ENCODE measurements at places on chromosomes 5 and 9.

DNA sequence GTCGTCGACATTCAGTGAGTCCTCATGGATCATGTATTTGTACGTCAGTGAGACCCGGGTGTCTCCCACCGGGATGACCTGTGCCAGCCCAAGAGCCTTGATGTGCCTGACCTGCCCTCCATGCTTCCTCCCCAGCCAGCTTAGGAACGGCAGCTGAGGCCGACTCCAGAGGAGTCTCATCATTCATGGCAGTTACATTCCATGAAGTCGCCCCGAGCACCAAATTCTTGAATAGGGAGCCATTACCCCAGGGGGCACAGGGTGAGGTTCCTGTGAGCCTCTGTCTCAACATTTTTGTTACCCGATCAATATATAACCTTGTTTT, 67.8 kb downstream of the ZNF354C start:
- no peak for DNase-seq

DNA sequence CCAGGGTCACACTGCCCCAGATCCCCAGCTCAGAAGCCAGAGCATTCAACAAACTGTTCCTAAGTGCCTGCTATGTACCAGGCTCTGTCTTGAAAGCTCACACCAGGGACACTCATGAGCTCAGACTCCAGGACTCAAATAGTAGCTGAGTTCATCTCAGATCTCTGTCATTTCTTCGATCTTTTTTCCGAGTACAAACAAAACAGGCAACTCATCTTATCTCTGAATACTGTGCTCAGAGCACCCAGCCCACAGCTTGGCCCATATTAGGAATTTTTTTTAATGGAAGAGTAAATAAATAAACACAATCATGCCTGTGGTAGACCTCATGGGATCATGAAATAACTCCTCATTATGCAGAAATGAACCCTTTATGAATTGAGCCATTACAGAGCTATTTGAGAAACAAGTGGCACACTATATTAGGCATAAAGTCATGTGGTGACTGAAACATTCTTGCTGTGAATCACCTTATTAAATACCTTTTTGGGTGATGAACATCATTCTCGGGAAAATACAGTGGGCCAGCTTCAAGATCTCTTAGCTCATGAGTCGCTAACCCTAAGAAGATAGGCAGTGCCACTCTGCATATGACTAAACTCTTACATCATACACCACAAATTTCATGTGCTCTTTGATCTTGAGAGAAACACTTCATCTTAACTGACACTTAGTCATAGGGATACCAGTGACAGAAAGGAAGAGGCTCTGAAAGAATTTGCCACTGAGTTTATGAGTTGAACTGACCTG, 9.9 kb downstream of the SH3RF2 start:
- DNase-seq, result no peak

GRCh38 chr9:6781476-6781875, 23.7 kb downstream of the KDM4C start:
- no peak for DNase-seq

DNA sequence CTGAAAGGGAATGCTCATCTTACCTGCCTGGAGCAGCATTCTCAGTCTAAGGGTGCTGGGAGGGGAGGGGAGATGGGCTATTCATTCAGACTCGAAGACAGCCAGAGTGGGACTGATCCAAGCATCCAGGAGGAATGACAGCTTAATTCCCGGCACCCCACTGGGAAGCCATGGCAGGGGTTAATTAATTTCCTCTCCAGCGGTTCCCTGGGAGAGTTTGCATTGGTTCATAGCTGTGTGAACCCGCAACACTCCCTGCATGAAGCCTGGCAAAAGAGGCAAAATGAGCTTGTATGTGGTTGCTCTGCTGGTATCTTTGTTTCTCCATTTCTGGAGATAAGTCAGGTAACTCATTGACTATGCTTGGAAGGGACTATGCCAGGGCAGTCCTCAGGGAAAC, 401.0 kb upstream of the SLC24A2 start:
- DNase-seq, result no peak

DNA sequence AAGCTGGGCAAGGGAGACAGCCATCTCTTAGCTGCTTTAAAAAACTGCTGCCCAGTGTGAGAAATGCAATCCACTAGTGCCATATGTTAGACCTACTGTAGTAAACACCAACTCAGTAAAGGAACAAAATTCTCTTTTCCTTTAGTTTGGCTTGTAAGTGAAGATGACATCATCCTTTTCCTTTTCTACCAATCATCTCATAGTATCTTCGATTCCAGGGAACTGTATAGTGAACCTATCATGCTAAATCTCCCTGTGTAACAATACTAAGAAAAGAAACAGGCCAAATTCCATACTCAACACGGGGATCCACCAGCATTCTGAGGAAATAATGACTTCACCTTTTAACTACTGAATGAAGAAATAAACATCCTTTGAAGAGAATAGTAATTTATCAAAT, 100.1 kb downstream of the RAPGEF6 start:
- DNase-seq, result no peak

DNA sequence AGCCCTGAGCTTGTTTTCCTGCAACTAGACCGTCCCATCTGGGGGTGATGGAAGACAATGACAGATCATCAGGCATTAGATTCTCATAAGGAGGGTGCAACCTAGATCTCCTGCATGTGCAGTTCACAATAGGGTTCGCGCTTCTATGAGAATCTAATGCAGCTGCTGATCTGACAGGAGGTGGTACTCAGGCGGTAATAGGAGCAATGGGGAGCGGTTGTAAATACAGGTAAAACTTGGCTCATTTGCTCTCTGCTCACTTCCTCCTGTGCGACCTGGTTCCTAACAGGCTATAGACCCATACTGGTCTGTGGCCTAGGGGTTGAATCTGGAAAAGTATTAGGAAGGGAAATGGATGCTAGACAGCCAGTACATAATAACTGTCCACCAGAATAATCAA, 39.7 kb downstream of the PTTG1 start:
- DNase-seq, result no peak

DNA sequence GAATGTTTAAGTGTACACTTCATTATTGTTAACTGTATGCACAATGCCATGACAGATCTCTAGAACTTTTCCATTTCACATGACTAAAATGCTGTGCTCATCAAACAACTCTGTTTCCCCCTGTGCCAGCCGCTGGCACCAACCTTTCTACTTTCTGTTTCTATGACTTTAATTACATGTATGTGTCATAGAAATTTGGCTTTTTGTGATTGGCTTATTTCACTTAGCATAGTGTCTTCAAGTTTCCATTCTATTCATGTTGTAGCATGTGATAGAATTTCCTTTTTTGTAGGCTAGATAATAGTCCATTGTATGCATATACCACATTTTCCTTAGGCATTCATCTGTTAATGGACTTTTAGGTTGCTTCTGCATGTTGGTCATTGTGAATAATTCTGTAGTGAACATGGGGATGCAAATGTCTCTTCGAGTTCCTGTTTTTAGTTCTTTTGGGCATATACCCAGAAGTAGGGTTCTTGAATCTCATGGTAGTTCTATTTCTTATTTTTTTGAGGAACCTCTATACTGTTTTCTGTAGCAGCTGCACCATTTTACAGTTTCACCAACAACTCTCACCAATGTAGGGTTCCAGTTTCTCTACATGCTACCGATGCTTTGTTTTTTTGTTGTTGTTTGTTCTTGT, 184.4 kb upstream of the DMRT1 start:
- DNase-seq, result no peak

DNA sequence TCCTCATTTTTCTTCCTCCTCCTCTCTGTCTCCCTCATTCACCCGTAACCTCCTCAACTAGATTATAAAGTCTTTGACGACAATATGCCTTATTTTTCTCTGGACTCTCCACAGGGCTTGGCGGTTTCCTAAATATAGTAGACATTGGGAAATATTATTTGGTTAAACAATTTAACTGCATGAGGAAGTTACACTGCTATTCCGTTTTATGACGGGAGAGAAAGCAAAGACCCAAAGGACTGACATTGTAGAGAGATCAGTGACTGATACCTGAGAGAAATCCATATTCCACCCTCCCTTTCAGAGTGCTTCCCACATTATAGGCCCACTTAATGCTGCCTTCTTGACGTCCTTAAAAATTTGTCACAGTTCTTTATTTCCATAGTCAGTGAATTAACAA, 51.2 kb downstream of the GDA start:
- DNase-seq, result no peak

DNA sequence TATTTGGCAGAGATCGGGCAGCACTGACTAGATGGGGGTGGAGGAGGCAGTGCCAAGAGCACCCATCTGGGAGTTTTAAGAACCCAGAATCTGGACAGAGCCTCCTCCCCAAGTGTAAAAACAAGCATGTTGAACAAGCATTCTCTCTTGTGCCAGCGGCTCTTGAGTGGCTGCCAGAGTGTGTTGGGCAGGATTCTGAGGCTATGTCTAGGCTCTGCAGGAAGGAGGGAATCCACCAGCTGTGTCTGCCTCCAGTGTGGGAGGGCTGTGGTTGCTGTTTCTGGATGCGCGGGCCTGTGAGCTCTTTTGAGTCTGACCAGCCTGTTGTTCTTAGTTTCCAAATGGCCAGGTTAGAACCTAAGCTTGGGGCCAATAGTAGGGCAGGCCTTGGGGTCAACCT, 39.8 kb downstream of the HMCN2 start:
- DNase-seq, result no peak

- DNase-seq, result no peak
Measured at GRCh38 chr9:95731876-95732275, 143.6 kb upstream of the ERCC6L2 start.

DNA sequence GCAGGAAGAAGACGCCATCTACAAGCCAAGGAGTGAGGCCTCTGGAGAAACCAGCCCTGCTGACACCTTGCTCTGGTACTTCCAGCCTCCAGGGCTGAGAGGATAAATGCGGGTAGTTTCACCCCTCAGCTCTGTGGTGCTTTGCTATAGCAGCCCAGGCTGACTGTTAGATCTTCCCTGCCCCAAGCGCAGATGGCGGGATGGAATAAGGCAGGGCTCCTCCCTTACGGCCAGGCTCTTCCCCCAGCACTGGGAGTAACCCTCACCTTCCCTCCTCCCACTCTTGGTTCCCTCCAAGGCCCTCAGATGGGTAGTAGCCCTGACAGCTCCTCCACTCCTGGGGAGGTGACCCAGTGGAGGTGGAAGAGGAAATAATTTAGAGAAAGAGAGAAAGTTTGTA, 285.1 kb downstream of the GADD45G start:
- DNase-seq, result no peak

DNA sequence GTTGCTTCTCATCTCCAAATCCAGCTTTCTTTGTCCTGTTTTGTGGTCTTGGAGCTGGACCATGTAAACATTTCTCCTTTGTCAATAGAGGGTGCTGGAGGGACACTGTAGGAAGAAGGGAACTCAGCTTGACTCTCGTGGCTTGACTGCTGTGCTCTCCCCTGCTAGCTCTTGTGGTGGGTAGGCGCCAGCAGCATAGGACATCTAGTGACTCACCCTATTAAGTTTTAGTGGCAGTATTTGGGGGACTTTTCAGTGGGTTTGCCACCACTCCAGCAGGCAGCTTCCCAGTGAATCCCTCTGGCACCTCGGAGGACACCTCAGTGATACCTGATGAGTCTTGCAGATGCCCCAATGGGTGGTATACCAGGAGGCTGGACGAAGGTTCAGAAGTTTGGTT, 97.8 kb downstream of the TSSK1B start:
- DNase-seq, result no peak

DNA sequence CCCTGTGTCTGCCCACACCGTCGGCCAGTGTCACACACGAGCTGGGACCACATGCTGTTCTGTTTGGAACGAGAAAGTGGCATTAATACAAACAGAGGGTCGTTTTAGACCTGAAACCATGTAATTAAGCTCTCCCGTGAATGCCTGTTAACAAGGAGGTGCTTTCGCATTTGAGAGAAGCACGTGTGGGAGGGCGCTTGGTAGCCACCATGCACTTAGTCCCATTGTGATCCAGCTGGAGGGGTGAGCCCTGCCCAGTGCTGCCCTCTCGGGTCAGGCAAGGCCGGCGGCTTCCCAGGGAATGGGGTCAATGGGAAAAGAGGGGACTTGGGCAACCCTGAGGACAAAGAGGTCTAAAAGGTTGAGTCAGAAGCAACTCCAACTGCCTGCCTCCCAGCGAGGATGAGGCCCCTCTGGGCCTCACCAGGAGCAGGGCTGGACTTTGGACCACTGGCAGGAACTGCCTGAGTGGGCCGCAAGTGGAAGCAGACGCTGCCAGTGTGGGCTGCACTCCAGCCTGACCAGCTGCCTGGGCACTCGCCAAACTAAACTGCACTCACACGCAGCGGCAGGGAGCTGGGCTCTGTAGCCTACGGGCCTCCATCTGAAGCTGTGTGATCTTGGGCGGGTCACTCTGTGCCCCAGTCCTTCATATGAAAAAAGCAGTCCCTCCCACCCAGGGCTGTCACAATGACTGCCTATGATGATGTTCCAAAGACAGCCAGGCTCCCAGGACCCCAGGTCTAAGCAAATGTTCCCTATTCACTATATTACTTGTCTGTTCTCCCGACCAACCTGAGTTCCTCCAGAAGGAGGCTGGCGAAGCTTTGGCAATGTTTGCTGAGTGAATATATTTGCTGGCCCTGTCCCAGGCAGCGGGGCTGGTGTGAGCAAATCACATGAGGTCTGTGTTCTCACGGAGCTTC, 195.7 kb downstream of the CDK5RAP2 start:
- DNase-seq, result no peak

GRCh38 chr9:89440548-89440947, 57.4 kb downstream of the SEMA4D start:
- no peak for DNase-seq

- DNase-seq, result no peak
Measured at GRCh38 chr9:127644146-127644827, 32.2 kb downstream of the STXBP1 start.

GRCh38 chr9:98345011-98345410, 89.6 kb upstream of the TBC1D2 start:
- no peak for DNase-seq

DNA sequence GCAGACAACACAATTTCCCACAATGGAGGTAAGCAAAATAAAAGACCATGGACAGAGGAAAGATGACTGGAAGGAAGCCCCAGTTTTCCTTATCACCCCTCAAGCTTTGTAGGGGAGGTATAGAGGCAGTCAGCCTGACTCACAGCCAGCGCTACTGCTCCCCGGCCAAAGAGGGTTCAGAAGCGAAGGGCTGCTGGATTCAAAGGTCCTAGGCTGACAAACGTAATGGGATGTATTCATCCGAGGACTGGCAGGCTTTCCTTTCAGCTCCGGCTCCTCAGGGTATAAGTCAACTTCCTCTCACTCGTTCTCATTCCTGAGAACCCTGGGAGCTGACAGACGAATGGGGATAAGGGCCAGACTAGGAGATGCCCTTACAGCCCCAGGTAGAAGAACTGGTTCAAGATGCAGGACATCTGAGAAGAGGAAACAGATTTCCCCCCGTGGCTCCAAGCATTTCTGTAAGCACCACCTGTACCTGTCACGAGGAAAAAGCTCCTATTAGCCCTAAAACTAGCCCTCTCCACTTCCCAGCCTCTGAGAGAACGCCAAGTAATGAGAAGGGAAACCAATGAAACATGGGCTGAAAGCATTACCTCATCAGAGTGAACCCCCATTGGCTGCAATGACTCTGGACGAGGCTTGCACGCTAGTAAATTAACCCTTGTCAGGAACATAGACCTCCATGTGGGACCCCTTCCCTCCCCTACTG, 22.1 kb upstream of the FAM13B start:
- DNase-seq, result no peak

- no peak for DNase-seq
Measured at GRCh38 chr5:136043968-136044610, 15.3 kb downstream of the TGFBI start.

- DNase-seq, result no peak
Measured at GRCh38 chr9:70131296-70131695, 87.6 kb downstream of the MAMDC2 start.
